ENCODE measurements at places on chromosomes 6 and 20.

- no peak for DNase-seq
Observed at GRCh38 chr20:5511082-5511481, 194.3 kb upstream of the PROKR2 start.

GRCh38 chr6:107116328-107116892 lies 1.1 kb upstream of the BEND3 start:
- DNase-seq, result no peak

DNA sequence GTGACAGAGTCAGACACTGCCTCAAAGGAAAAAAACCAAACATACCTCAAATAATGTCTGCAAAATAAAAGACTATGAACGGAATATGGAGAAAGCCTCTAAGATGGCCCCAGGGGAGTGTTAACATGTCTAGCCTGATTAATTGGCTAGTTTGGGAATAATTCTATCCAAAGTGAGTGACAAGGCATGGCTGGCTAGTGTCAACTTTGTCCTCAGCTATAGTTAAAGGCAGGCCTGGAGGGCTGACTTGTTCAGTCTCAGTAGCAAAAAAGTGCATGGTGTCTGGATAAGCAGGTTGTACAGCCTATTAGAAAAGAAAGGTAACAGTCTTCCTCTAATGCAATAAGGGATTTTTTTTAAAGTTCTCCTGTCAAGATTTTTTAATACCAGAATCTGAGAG lies 32.7 kb downstream of the GCNT2 start:
- no peak for DNase-seq

GRCh38 chr6:155223646-155224451 lies 40.0 kb upstream of the CLDN20 start:
- DNase-seq, result no peak

- no peak for DNase-seq
Observed at GRCh38 chr20:18666803-18667415, 79.1 kb downstream of the DTD1 start.
